ENCODE measurements at places on chromosomes 13 and 19. TPM values are rescaled to one million over a fixed set of nuclear protein-coding genes. Genes with fewer than 3 reads are reported as not detected.

DNA sequence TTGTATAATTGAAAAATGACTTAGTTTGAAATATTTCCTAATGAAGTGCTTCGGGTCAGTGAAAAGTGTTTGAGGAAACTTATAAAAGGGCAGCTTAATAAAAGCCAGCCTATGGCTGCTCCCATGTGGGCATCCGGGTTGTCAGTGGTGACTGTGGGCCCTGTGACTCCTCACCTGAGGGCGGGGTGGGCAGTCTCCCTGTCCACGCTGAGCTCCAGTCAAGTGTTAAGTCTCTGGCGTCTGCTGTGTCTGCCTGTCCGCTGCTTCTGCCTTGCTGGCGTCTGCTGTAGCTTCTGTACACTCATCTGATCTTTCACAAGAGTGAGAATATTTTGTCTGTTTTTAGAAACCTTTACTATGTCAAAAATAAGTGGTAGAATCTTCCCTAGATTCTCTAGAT lies 7.1 kb downstream of the LAMP1 start:
- H3K27ac ChIP-seq, result no peak overlapping the region
- no peaks in the 10 kb centered on the region for H3K4me1 ChIP-seq
- no peak overlapping the region for H3K4me3 ChIP-seq

The LACC1 gene
- 0.47 TPM for total RNA-seq

DNA sequence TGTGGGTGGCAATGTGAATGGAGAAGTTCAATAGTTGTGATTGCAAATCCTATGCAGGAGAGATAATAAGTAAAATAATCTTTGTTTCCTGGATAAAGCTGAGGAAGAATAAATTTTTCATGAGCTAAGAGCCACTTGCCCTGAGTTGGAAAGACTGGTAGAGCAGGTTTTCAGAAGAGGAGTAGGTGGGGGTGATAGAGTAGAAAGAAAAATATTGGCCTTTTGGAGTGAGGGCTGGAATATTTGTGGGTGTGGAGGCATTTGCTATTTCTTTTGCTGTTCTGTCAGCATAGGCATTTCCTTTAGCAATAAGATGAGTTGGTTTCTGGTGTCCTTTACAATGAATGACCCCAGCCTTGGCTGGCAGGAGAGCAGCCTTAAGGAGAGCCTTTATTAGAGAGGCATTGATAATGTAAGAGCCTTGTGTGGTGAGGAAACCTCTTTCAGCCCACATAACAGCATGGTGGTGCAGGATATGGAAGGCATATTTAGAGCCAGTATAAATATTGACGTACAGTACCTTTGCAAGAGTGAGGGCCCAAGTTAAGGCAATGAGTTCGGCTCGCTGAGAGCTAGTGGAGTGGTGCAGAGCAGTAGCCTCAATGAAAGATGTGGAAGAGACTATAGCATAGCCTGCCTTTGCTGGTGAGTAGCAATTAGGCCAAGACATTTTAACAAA lies 11.6 kb upstream of the ZNF431 start:
- H3K4me1 ChIP-seq, result no peaks in the 10 kb centered on the region
- H3K27me3 ChIP-seq, result no peaks in the 10 kb centered on the region
- H3K36me3 ChIP-seq, result no peaks in the 10 kb centered on the region
- no peak overlapping the region for H3K27ac ChIP-seq
- H3K4me3 ChIP-seq, result no peak overlapping the region
- no peak for DNase-seq

DNA sequence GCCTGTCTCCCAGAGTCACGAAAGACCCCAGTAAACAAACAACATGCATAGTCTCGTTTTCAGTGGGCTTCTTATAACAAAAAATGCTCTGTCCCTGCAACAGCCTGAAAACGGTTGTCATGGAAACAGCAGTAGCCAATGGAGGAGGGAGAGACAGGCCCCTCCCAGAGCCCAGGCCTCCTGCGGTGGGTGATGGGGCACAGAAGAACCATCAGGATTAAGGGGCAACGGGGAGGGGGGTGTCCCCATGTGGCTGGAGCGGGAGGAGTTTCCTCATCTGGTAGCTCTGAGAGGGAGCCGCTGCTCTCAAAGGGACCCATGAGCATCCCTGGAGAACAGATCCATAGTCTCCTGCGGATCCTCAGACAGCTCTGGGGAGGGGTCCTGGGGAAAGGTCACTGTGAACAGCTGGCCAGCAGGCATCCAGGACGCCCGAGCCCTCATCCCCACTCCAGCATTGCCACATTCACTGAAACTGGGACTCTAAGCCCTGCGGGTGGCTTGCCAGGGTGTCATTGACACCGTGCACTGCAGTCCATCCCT lies 37.5 kb upstream of the PNMA8B start:
- H3K27me3 ChIP-seq, result no peaks in the 10 kb centered on the region
- no peaks in the 10 kb centered on the region for H3K36me3 ChIP-seq
- no peak overlapping the region for H3K27ac ChIP-seq
- no peak overlapping the region for H3K4me3 ChIP-seq

The TNFRSF19 gene
- total RNA-seq, result 0.06 TPM

GRCh38 chr13:61954092-61954491 lies 538.4 kb upstream of the PCDH20 start:
- no peak overlapping the region for H3K27ac ChIP-seq
- H3K36me3 ChIP-seq, result no peaks in the 10 kb centered on the region
- DNase-seq, result peak; percentile 67
- H3K4me3 ChIP-seq, result no peak overlapping the region

DNA sequence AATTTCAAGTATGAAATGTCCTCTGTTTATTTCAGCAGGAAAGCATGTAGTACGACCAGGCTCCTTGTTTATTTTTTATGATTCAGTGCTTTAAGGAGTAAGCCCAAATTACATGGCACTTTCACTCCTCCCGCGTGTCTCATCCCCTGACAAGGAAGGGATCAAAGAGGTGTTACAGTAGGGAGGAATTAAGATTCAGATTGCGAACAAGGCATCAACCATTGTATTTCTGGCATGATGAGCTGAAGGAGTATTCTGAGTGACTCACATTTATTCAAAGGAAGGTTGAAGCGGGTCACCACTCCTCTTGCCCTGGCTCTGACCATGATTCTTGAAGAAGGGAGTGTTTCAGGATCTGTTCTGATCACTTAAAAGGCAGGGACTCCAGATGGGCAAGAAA lies 46.1 kb upstream of the CNMD start:
- H3K27me3 ChIP-seq, result no peaks in the 10 kb centered on the region
- H3K4me1 ChIP-seq, result no peaks in the 10 kb centered on the region
- no peak overlapping the region for H3K27ac ChIP-seq
- DNase-seq, result no peak
- no peak overlapping the region for H3K4me3 ChIP-seq

GRCh38 chr19:47065242-47065641 lies 16.8 kb upstream of the TMEM160 start:
- H3K4me1 ChIP-seq, result no peaks in the 10 kb centered on the region
- no peak overlapping the region for H3K27ac ChIP-seq
- no peak for DNase-seq
- no peaks in the 10 kb centered on the region for H3K27me3 ChIP-seq

DNA sequence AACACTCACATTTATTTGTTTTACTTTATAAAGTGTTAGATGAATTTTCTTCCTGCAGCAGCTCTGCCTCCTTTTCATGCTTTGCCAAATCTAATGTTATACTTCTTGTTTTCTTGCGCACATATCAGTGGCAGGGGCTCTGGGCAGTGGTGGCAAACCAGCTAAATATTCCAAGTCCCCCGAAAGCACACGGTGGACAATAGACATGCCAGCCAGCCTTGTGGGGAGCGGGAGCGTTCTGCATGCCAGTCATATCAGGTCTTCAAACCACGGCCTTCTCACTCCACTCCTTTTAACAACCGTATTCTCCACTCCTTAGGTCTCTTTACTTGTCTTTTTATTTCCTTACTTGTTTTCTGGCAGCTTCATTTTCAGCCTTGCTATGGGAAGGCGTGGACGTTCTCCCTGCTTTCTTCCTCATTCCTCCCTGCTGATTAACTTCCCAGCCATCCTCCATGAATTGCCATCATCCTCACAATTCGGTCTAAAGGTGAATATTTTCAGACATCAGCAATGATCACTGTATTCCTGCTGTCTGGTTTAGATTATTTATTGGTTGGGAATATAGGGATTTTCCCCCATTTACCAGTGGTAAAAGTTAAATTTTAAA lies 77.1 kb upstream of the WASF3 start:
- H3K27ac ChIP-seq, result no peak overlapping the region
- no peak for DNase-seq

Data from A673 (cell line).